ENCODE measurements at places on chromosomes 13 and 19. TPM values are rescaled to one million over a fixed set of nuclear protein-coding genes. Genes with fewer than 3 reads are reported as not detected.

The APC2 gene
- 0.68 TPM for total RNA-seq

The SLC7A9 gene
- total RNA-seq: not detected

The BRCA2 gene
- 1.1 TPM for total RNA-seq

The RNF17 gene
- total RNA-seq: 1.1 TPM

The PPP6R1 gene
- 39.3 TPM for total RNA-seq

The GRK1 gene
- total RNA-seq: not detected

The CFAP97D2 gene
- total RNA-seq: not detected

The N4BP2L1 gene
- 6.5 TPM for total RNA-seq
